ENCODE measurements at places on chromosomes 5 and 9.

DNA sequence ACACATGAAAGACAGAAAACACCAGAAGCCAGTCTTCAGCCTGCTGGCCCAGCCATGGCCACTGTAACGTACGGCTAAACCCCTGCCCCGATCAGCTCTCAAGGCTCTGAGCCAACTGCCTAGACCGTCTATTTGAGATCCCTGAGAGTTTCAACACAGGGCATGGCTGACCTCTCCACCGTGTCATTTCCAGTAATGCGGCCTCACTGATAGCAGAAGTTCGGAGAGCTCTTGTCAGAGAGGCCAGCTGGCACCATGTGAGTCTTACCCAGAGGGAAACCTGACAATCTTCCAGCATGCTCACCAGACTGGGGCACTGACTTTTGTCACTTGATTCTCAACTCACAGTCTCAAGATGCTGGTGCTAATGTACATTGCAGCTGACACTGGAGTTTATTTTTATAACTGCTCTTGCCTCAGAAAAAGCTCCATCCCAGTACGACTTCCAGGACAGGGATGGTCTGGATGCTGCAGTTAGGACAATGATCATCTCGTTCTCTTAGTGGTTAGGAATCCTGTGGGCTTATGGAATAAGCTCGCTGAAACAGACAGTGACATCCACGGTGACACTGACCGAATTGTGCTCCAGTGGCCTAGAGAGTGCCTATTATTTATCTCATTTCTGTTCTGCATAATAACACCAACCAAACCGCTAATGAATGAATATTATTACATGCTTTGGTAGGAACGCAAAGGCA lies 372.7 kb downstream of the ICE1 start:
- no peak for DNase-seq

GRCh38 chr9:626596-626995 lies 214.9 kb upstream of the DMRT1 start:
- no peak for DNase-seq

DNA sequence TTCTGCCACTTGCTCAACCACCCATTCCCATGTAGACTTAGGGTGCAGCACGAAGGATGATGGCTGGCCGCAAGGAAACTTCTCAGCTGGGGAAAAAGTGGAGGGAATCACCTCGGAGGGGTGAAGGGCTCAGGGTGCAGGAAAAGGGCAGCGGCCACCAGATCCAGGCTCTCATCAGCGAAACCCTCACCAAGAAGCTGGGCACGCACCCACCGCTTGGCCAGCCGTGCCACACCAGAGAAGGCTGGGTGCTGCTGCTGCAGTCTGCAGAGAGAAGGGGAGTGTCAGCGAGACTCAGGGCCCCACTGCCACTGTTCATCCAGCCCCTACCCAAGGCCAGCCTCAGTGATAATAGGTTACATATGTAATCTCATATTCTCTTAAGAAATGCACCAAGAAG lies 8.6 kb downstream of the NOL6 start:
- no peak for DNase-seq

DNA sequence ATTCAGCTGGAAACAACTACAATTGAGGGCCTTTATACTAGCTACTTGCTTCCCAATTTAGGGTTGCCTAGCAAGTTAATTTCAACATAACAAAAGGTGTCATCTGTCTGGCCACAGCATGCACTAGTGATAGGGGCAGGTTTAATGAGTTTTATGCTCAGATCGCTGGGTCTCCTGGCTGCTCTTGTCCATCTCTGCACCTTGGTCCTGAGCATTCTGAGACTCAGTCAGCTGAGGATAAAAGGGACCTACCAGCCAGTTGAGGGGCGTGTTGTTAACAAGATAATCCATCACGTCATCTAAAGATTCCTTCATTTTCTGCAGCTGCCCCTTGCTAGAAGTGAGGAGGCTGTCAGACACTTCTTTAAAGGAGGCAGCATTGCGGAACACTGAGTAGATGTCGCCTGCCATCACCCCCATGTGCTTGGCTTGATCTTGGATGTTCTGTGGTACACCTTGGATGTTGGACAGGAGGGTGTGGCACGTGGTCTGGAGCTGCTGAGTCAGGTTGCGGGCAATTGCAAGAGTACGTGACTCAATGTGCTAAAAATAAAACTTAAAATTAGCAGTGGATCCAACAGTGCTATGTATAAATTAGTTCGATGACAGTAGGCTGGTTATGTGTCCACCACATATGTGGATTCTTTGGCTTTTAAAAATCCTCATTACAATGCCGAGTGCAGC lies 11.0 kb downstream of the PLIN2 start:
- DNase-seq = no peak

- DNase-seq = no peak
Measured at GRCh38 chr5:128586848-128587247, 48.8 kb upstream of the FBN2 start.

- DNase-seq = no peak
Measured at GRCh38 chr5:72134226-72134899, 27.1 kb downstream of the MAP1B start.

- DNase-seq = no peak
Measured at GRCh38 chr5:153960269-153961215, 78.2 kb downstream of the FAM114A2 start.

- no peak for DNase-seq
Measured at GRCh38 chr9:113803811-113804589, 72.1 kb upstream of the ZNF618 start.

GRCh38 chr9:124450241-124450924 lies at the start of gene ADGRD2:
TSS of gene ADGRD2 (plus strand) at chr9:124450451. CDS start at chr9:124451667, 1,216 bp downstream.
- no peak for DNase-seq

DNA sequence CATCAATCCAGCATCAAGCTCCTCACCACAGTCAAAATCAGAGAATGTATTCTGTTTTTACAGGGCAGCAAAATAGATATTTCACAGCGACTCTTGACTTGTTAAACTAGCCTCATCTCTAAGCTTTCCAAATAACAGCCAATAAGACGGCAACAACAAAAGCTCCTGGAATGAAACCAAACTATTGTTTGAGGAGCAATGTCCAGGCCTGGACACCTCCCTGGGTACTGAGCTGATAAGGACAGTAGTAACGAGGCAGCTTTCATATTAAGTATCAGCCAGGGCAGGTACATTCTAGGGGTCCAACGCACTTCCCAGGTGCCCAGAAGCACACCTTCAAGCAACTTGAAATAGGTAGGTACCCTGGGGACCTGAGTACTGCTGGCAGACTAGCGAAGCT lies 260.3 kb downstream of the ENC1 start:
- DNase-seq = no peak

All from skeletal muscle cell (primary cell).